ENCODE measurements at places on chromosomes 7 and 10.

- DNase-seq, result no peak
These were observed 84.9 kb downstream of the NHLRC2 start for GRCh38 chr10:113939212-113939860.

DNA sequence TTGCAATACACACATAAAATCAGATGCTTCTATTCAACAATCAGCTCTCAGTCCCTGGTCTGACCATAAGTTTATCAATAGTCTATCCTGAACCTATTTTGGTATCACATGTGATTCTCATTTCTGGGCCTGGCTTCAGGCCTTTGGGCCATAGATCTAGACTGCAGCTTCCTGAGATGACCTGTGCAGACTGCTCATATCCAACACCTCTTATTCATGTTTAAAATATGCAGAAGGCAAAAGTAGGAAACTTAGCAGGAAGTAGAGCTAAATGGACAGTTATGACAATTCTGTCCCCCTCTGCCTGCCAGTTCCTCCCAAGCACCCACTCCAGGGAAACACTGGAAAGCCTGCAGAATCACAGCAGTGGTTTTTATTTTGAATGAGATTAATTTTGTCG, 53.3 kb downstream of the C7orf25 start:
- no peak for DNase-seq

GRCh38 chr7:92988051-92988450, 129.7 kb downstream of the SAMD9 start:
- no peak for DNase-seq

DNA sequence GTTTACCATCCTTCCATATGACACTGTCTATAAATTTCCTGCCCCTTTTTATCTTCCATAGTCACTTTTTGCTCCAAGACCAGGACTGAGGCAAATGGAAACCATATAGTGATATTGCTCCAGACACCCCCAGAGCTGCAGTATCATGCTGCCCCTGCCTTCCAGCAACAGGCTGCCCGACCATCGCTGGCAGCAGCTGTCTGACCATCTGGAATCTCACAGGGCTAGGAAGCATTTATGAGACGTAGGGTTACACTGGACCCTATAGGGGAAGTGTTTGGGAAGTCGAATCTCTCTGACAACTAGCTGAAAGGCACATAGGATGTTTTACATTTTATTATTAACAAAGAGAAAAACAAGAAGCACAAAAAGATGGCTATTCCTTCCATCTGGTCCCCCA, 19.4 kb downstream of the ENO4 start:
- no peak for DNase-seq

GRCh38 chr7:921581-922333, 32.7 kb downstream of the ADAP1 start:
- DNase-seq, result no peak

DNA sequence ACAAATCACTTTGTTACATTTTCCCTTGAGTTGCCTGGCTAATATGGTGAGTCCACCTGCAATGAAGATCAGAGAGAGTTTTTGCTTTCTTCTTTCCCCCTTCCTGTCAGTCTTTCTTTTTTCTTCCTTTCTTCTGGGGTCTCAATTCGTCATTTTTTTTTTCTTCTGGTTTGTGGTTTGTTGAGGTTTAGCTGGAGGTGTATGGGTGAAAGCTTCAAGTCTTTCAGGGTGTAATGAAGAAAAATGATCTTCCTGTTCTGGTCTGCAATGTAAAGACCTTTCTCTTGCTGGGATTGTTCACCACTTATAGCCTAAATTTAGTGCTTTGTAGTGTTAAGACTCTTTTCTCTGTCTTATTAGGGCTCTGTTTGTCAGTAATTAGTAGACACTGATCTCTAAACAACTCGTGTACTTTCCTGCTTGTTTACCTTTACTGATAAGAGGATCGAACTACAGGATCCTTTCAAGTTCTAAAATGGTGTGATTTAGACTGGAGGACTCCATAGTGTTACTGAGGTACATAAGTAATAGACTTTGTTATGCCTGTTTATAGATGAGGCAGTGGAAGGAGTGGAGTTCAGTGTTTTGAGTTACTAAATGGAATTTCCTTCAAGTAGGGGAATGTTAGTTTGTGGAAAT, 129.1 kb downstream of the SUGCT start:
- DNase-seq, result no peak

GRCh38 chr7:151809146-151809863, 67.6 kb downstream of the PRKAG2 start:
- DNase-seq, result no peak

DNA sequence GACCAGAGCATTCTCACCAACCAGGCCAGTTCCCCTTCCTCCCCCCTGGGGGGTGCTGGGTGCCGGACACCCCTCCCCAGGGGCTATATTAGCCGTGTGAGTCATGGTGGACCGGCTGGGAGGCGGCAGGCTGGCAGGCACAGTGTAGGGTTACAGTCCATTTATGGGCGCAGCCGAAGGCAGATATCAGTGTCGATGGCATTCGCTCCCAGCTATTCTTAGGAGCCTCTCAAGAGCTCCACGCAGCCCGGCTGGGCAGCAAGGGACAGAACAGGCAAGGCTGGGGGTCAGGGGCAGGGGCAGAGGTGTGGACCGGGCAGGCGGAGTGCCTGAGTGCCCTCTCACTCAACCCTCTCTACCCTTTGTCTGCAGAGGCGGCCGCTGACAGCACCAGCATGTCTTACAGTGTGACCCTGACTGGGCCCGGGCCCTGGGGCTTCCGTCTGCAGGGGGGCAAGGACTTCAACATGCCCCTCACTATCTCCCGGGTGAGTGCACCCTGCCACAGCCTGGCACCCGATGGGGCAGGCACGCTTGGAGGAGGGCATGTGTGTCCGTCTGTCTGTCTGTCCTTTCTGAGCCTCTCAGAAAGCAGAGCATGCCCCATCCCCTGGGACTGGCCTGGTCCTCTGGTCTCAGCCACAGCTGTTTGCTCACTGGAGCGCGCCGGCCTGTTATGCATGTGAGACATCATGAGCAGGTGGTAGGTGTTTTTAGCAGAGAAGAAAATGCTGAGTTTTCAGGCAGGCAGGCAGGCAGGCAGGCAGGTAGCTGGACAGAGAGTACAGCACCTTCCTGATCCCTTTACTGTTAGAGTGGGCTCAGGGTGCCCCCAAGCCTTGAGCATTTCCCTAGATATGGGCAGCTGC, at the start of gene LDB3:
TSS of gene LDB3 (plus strand) at position 215 of the 869 bp plus-strand sequence. CDS start at position 396, 181 bp downstream.
- DNase-seq, result no peak

GRCh38 chr10:112356686-112357085, 17.2 kb upstream of the ACSL5 start:
- no peak for DNase-seq

- DNase-seq, result no peak
These were observed 24.9 kb upstream of the STK17A start for GRCh38 chr7:43557831-43558495.

GRCh38 chr7:25652366-25652765, 424.1 kb upstream of the NPVF start:
- DNase-seq, result no peak

- DNase-seq, result no peak
These were observed 251.9 kb upstream of the PTER start for GRCh38 chr10:16184906-16185305.

DNA sequence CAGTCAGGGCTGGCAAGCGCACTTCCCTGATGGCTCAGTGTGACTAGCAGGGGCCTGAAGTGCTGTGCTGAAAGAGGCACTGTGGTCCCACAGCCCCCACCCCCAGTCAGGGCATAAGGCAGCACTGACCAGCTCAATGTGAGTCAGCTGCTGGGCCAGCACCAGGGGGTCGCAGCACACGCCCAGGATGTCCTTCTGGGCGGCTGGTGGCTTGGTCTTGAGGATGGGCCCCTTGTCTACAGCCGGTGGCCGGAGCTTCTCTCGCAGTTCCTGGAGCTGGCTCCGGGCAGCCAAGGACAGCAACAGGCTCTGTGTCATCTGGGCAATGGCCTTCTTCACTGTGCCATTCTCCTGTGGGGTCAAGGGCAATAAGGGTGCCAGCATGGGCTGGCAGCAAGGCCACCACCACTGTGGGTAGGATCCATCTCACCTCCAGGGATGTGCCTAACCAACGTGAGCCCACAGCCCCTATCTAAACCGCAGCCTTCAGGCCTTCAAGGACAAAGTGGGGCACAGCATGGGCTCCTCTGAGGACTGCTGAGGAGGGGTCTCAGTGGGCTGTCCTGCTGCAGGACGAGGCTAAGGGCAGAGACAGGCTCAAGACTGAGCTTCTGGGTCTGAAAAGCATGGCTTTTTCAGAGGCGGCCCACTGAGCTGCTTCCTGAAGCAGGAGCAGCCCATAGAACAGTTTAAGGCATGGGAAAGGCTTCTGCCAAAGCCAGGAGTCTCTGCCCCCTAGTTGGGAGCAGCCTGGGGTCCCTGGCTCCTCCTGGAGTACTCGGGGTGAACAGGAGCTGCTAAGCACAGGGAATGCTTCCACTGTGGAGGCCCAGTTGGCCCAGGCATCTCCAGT, 62.5 kb downstream of the CSGALNACT2 start:
- DNase-seq, result no peak

GRCh38 chr10:101607124-101607523, 19.0 kb downstream of the DPCD start:
- no peak for DNase-seq

- no peak for DNase-seq
These were observed 156.3 kb upstream of the KMT2E start for GRCh38 chr7:104857458-104858425.

DNA sequence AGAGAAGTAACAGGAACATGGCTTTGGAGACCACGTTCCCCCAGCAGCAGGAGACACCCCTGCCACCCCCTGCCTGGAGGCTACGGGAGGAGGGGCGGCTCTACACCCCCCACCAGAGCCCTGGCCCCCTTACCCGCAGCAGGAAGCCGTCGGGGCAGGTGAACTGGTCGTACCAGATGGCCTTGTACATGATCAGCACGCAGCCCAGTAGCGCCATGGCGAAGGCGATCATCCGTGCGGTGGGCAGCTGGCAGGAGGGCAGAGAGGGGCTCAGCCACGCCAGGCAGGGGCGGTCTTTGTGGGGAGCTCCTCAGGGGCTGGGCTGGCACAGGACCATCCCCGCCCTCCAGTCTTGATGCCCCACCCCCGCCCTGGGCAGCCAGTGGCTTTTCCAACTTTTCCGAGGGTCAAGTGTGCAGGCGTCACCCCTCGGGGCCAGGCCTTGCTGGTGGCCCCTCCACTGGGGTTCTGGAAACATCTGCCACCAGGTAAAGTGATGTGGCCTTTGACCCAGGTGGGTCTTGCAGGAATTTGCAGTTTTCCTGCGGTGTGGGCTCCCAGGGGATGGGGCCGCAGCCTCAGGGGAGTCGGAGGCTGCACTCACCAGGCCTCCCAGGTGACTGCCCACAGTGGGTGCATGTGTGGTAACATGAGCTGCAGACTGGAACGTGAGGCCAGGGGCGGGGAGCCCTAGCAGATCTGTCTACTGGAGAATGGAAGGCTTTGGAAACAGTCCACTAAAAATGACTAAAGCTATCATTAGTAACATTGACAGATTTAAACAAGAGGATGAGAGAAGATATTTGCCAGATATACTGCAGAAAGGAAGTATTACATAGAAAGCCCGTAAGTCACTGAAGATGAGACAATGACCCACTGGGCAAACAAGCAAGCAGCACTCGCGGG, 9.7 kb downstream of the CALY start:
- no peak for DNase-seq

DNA sequence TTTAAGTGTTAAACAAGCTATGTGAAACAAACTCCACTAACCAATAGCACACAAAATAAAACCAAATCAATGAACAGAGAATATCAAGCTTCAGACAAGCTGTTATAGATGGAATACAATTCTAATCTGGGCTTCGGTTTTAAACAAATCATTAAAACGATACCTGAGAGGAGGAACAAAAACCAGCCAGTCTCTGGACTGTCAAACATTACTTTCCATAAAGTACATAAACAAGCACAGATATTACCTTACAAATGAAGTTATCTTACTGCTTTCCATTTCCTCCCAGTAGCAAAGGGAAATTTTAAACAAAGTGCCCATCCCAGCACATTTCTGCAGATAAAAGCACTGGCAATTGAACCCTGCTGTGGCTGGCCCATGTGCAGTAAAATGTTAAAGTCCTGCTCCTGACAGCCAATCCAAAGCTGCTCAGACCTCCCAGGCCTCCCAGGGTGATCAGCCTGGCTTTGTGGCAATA, 128.0 kb downstream of the NRCAM start:
- no peak for DNase-seq

All from stimulated activated CD4-positive, alpha-beta T cell treated with anti-CD3 and anti-CD28 coated beads, Interleukin-1b, Interleukin-23, amount 100 ng/mL, for 1 hour (primary cell).